ENCODE measurements at places on chromosomes 6 and 20. TPM values are rescaled to one million over a fixed set of nuclear protein-coding genes. Genes with fewer than 3 reads are reported as not detected.

TENT5A gene
- total RNA-seq = 0.68 TPM

MAS1 gene
- total RNA-seq = not detected

PRPF6 gene
- total RNA-seq = 55.6 TPM

CLIC1 gene
- total RNA-seq = 471 TPM

SLC26A8 gene
- 0.08 TPM for total RNA-seq

EPPIN gene
- not detected for total RNA-seq

All from A549 treated with Mapracorat at 1 μM for 4 hours (cell line).